ENCODE measurements at places on chromosomes 1 and 21.

DNA sequence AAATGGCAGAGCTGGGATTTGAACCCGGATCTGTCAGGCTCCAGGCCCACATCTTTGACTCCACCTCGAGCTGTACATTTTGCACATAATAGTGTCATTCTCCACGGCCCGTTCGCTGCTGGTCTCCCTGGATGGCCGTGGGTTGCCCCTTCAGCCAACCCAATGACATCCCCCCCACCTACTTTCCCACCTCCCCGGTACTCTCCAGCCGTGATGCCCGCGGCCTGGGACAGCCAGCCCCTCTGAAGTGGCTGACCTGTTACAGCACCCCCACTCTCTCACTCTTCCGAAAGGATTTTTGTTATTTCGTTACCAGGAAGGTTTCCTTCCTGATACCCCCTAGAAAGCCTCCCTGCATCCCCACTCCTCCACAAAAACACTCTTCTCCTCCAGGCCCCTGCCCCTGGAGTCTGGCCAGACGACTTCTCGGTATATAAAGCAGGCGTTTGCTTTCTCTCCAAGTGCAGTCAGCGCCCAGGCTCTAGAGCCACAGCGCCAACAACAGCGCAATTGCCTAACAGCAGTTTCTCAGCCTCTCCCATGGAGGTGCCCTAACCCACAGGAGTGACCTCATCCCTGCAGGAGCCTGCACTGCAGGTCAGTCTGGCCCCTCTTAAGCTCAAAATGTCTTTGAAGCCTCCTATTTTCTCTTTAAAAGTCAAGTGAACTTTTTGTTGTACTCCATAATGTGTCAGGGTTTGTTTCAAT lies 14.5 kb upstream of the GJB5 start:
- no peak for DNase-seq

DNA sequence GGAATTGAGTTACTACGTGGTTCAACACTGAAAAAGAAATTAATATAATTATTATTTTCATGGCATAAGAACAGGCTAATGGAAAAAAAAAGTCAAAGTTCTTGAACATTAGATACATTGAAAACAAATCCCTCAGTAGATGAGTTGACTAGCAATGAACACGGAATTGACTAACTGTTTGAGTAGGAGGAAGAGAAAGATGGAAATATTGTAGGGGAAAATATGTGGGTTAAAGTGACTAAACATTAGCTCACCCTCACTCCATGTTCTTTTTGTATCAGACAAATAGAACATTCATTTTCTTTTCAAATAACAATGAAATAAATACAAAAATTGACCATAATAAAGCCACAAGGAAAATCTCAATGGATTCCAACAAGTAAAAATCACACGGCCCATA lies 84.3 kb downstream of the KCNK2 start:
- DNase-seq: no peak

- DNase-seq: no peak
These were observed 6.5 kb downstream of the FCAMR start for GRCh38 chr1:206963740-206964139.

GRCh38 chr21:45290948-45291612 lies 3.4 kb upstream of the POFUT2 start:
- DNase-seq: peak; percentile 12

DNA sequence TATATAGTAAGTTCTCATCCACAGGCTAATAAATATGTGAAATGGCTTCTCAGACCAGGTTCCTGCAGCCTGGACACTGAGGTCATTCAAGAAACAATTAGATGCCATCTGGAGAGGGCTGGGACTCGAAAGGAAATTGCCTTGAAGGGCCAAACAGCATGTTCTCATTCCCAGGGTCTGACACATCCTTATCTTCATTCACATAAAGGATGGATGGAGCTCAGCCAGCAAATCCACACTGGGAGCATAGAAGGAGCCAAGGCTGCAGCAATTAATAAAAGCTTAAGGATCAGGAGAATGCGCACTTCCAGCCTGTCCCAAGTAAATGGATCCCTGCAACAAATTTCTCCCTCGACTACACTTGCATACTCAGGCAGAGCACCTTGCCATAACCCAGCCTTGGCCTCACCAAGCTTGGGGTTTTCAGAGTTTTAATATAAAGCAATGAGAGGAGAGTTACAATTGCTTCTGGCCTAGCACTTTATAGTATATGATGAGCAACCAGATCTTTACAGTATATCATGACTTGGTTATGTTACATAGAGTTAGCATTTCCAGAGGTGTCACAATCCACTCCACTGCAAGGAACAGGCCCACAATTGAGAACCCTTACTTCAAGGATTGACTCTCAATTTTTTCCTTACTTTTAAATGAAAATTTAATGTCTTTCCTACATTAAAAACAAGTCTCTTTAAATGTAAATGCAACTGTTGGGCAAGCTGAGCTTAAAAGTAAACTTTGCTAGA lies 55.9 kb downstream of the BCAR3 start:
- no peak for DNase-seq

DNA sequence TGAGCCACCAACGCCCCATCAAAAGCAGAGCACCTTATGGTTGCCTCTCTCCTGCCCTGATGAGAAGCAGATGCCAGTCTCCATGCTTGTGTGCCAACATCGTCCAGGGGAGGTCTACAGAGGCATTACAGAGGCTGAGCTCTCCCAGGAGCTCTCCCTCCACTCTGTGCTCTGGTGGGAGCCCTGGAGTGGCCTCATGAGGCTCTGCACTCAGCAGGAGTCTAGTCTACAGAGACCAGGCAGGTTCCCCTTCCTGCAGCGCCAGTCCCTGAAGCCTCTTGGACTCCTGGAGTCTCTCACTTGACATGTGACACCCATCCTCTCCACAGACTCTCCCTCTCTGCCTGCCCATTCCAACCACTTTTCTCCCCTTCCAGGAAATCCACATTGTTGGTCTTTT lies 3.4 kb downstream of the DCST1 start:
- DNase-seq: no peak

- no peak for DNase-seq
These were observed 45.9 kb downstream of the KIRREL1 start for GRCh38 chr1:158039380-158039779.

- no peak for DNase-seq
These were observed 1.9 kb downstream of the KRTAP10-5 start for GRCh38 chr21:44578371-44579055.

- no peak for DNase-seq
These were observed 206.8 kb downstream of the ST6GALNAC3 start for GRCh38 chr1:76281306-76281705.

DNA sequence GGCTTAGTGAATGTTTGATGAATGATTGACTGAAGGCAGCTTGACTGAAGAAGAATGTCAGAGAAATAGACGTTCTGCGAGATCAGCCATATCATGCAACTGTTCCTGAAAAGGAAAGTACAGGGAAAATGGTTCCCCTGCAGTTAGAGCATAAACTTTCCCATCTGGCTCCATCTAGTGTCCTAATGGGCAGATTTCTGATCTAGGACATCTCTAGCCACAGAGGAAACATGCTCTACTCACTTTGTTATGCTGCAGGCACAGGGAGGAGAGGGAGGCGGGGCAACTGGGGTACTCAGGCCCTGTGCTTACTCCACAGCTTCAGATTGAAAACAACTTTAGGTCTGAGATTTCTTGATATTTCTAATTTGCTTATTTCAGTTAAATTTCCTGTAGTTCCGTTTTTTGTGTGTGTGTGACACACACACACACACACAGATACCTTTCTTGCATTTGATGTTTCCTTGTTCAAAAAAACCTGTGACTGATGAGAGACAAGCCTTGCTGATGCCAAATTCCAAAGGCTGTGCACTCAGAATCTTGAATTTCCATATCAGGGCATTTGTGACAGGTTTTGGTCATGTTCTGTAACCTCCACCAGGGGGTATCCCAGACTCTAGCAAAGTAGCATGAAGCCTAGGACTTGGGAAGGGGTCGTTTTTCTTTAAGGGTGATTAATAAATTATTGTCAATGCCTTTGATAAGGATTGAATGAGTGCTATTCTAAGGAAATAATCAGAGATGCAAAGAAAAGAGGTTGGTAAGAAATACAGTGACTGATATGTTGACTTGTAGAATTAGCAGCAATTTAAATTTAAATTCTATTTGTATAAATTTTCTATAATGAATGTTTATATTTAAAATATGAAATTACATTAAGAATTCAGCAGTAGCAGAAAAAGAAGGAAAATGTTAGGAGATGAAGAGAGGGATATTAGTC lies 139.7 kb upstream of the BEND5 start:
- no peak for DNase-seq

DNA sequence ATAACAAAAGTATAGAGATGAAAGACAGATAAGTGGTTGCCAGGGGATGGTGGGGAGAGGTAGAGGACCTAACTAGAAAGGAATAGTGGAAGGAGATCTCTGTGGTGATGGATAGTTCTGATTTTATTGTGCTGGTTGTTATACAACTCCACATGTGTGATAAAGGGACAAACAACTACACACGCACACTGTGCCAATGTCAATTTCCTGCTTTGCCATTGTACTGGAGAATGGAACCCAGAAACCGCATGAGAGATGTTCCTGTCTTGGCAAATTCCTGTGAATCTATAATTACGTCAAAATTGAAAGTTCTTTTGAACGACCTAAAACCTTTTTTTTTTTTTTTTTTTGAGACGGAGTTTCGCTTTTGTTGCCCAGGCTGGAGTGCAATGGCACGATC lies 11.0 kb downstream of the TNFRSF9 start:
- DNase-seq: no peak

DNA sequence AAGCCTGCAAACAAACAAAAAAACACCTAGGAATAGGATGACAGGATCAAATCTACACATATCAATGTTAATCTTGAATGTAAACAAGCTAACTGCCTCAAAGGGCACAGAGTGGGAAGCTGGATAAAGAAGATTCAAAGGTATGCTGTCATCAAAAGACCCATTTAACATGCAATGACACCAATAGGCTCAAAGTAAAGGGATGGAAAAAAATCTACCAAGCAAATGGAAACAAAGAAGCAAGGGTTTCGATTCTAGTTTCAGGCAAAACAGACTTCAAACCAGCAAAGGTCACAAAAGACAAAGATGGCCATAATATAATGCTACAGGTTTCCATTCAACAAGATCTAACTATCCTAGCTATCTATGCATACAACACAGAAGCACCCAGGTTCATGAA lies 16.2 kb upstream of the OR2T10 start:
- DNase-seq: no peak

GRCh38 chr1:84505493-84506001 lies 639 bp upstream of the SPATA1 start:
- DNase-seq: no peak

DNA sequence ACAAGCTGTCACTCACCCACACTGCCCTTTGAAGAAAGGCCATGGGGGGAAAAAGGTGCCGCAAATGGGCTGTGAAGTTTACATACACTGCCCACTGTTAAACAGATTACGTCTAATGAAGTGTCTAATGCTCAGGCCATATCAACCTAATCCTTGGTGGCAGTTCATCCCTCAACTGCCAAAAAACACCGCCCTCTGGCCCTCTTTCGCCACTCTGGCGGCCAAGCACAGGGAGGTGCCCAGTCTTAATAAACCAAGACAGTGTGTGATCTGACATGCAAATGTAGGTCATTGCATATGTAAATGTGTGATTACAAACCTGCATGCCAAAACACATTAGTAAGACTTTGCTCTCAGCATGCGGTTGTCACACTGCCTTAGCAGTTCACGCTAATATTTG lies 89.5 kb downstream of the NEK7 start:
- no peak for DNase-seq

- DNase-seq: no peak
These were observed 33.5 kb upstream of the HIVEP3 start for GRCh38 chr1:41952208-41952607.

- no peak for DNase-seq
These were observed 26.9 kb downstream of the SOD1 start for GRCh38 chr21:31686272-31686915.

- no peak for DNase-seq
These were observed 29.3 kb downstream of the BATF3 start for GRCh38 chr1:212670301-212670700.

- DNase-seq: no peak
These were observed 59.7 kb downstream of the TGFBR3 start for GRCh38 chr1:91826248-91826647.

- no peak for DNase-seq
These were observed 13.6 kb upstream of the LYPLAL1 start for GRCh38 chr1:219159946-219160645.

DNA sequence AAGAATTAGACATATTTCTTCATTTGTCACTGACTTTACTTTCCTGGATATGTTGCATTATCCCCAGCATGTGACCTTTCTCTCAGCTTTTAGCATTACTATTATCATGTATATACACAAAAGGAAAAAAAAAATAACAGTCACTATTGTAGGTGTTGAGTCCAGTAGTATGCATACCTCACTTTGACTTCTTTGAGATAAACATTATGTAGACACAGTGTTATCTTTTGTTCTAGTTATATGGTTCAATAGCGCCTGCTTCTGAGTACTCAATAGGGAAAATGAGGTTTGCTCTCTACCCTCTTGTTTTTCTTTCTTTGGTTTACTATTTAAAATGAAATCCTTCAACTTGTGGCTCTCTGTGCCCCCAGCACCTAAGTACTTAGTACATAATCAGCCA lies 409.6 kb upstream of the PKN2 start:
- no peak for DNase-seq

DNA sequence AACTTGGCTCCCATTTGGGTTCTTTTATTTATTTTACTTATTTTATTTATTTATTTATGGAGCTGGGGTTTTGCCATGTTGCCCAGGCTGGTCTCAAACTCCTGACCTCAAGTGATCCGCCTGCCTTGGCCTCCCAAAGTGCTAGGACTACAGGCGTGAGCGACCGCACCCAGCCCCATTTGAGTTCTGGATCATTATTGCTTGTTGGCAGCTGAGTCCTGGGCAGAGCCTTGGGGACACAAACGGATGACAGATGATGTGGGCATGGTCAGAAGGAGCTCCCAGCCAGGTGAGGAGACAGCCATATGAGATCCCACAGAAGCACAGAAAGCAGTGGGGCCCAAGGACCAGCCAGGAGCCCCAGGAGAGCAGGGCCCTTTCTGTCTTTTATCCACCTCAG lies 254.0 kb downstream of the MATN1 start:
- DNase-seq: no peak

Measured in mucosa of descending colon (tissue), 3 donors.